NB4 (cell line): ENCODE measurements at places on chromosomes 7 and 10.

GRCh38 chr10:34104829-34105572 lies 710.1 kb downstream of the PARD3 start:
- no peak for DNase-seq

DNA sequence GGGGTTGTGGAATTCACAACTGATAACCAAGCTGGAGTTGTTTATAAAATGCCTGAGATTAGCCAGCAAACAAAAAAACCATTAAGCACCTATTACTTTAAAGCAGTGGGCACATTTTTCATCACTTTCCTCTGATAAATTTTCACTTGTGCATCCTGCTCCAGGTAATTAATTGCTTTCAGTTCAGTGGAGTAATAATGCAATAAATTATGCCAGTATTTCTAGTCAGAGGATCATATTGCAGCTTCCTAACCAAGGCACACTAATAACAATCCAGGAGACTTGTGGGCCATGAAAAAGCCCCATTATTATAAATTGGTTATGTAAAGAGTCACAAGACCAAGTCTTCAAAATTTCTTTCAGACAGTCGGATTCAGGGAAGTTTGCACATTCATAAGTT lies 193.2 kb downstream of the LRMDA start:
- no peak for DNase-seq

GRCh38 chr7:118085000-118085399 lies 99.0 kb upstream of the LSM8 start:
- DNase-seq: no peak

GRCh38 chr7:25196132-25196896 lies 32.0 kb downstream of the NPVF start:
- DNase-seq: no peak

DNA sequence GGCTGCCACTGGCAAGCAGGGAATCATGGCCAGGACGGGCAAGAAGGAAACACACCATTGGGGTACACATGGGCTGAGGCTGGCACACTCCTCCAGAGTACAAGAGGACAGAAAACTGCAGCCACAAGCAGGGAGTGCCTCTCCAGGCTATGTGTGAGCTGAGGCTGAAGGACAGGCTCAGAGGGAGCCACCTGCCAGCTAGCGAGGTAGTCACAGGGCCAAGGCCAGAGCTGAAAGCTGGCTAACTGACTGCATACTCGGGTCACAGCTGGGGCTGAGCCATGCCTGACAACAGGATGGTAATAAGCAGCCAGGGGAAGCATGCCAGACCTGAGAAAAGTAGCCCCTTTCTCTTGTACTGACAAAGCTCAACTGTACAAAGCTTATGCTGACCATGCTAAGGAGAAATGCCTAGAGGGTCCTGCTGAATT lies 52.0 kb downstream of the KIF5B start:
- DNase-seq: peak; percentile 2

DNA sequence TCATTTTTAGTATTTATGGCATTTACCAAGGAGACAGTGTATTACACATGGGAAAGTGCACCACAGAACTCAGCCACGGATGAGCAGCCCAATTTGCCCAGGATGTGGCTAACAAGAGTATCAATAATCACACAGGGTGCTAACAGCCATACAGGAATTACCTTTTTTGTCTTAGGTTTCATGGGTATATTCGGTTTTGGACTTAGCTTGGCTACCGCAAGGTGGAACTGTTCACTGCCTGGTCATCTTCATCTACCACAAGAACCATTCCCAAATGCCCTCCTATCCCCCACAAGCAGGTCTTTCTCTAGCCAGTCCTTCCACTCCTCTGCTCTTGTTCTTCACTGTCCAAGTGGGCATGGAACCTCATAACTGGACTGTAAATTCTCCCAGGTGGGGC lies 6.0 kb downstream of the PDLIM1 start:
- DNase-seq: no peak

DNA sequence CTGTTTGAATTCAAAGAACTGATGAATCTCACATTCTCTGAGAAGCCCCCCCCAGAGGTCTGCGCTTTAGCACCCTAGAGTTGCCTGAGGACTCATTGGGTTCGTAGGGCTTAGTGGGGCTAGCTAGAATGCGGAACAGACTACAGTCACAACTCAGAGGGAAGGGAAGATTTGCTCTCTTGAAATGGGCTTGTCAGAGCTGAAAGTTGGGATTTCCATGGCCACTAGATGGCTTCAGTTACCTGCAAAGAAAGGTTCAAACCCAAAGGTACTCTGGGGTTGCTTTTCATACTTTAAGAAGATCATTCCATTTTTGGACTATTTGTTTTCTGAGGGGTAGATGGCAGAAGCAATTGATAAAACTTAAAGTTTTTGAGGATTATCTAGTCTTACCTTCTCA lies 205.0 kb downstream of the BBS9 start:
- DNase-seq: peak; percentile 30

GRCh38 chr7:157618091-157618726 lies 281.4 kb downstream of the DNAJB6 start:
- no peak for DNase-seq
